ENCODE measurements at places on chromosomes 4 and X.
A peak's percentile ranks its signal among the peaks of the same experiment; 100 is the strongest.

- peak; percentile 42 for DNase-seq
Observed at GRCh38 chrX:99703473-99703872, 706.6 kb downstream of the PCDH19 start.

- no peak for DNase-seq
Observed at GRCh38 chrX:154313147-154313546, 17.6 kb downstream of the TKTL1 start.

DNA sequence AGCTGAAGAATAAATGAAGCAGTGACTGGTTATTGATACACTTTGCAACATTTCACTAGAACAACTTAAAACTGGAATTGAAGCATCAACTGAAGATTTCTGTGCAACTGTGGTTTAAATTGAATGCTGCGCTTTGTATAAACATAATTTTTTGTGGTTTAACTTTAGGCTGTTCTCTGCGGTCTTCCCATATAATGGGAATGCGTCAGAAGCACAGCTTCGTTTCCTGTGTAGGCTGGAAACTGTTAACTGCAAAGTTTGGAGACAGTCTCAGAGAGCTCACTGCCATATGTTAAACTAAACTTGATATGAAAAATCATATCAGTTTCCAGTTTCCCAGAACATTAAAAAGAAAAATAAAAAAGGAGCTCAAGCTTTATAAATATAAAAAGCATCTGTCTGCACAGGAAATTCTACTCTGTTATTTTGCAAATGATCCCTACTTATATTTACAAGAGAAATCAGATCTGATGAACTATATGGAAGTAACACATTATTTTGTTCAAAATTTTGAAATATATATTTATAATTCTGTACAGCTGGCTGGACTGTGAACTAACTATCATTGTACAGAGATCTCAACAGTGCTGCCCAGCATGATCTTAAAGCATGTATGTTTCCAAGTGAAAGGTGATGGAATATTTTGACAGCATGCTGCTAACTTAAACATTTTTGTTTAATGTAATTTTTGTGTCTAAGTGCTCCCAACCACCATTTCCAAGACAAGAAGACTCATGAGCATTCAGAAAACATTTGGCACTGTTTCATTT lies 139.9 kb downstream of the NDST3 start:
- DNase-seq, result peak; percentile 16

GRCh38 chr4:145066063-145066501 lies 31.9 kb downstream of the ANAPC10 start:
- DNase-seq, result no peak

GRCh38 chr4:103645991-103646390 lies 73.8 kb downstream of the TACR3 start:
- DNase-seq, result no peak

- DNase-seq, result peak; percentile 23
Observed at GRCh38 chr4:46123913-46124755, at the start of gene GABRG1. TSS of gene GABRG1 (minus strand) at chr4:46124054. CDS start at chr4:46123913, 141 bp downstream.

DNA sequence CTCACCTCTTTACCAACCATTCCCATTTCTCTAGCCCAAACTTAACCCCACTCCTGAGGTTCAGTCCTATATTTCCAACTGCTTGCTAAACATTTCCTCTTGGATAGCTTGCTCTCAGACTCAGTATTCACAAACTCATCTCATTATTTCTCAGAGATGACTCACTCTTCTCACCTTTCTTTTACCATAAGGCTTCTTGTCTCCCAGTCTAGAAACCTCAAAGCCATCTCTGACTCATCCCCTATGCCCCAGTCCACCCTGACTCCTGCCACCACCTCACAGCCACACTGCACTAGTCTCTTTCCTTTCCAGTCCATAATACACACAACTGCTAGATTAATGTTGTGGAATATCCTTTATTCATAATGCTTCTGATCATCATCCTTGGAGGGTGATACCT lies 4.8 kb downstream of the FRMPD3 start:
- peak; percentile 77 for DNase-seq

GRCh38 chr4:103306870-103307375 lies 108.8 kb upstream of the CENPE start:
- peak; percentile 7 for DNase-seq

DNA sequence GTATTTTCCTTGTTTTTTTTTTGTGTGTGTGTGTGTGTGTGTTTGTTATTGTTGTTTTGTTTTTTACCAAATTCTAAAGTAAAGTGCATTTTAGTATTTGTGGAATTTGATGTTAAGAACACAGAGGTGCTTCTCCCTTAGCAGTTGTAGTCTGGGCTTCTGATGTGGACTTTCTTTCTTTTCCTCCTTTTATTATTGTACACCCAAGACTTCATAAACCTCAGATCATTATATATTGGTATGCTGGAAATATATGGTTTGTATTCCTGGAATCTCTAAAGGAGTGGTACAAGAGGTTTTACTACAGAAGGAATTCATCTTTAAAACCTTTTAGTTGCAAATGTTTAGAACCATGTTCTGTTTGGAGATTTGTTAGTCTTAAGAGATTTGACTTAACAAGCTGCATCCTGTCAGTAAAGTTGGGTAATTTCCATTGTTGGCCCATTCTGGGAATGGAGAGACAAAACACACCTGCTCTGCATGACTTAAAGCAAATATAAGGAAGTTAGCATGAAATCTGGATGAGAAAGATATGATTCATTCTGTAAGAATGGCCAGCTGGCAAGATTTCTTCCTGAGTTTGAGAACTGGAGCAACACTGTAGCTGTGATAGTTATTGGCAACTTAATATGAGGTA lies 64.0 kb downstream of the SMAD1 start:
- DNase-seq, result peak; percentile 1

DNA sequence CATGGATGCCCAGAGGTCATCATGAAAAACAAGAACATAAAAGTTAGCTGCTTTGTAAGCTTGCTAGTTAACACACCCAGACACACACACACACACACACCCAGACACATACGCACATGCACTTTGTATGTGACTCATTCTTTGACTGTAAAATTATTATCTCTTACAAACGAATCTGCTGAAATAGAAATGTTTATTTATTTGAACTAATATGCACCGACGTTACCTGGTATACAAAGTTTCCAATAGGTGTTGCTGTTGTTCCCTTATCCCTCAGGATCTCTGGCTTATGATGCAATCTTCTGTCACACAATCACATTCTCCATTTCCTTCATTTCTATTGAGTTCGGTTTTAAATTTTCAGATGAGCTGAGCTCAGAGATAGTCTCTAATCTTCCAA lies 209.3 kb downstream of the PTTG2 start:
- peak; percentile 78 for DNase-seq

GRCh38 chrX:110026099-110026844 lies 23.4 kb downstream of the TMEM164 start:
- peak; percentile 14 for DNase-seq

DNA sequence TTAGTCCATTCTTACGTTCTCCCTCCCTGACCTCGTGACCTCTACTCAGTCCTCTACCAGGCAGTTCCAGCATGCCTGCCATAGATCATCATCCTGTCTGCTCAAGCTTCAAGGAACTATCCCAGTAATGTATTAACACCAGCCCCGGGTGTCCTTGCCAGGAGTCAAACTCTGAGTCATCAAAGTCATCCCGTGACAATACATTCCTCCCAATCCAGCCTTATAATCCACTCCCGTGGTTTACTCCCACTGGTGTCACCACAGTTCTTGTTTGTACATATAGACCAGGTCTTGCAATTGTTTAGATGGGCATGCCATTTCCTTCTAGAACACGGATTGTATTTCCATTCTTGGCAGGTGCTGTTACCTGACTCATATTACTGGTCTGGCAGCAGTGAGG lies 68.7 kb upstream of the TAB3 start:
- peak; percentile 3 for DNase-seq

GRCh38 chr4:2953496-2953895 lies 9.7 kb downstream of the NOP14 start:
- no peak for DNase-seq

DNA sequence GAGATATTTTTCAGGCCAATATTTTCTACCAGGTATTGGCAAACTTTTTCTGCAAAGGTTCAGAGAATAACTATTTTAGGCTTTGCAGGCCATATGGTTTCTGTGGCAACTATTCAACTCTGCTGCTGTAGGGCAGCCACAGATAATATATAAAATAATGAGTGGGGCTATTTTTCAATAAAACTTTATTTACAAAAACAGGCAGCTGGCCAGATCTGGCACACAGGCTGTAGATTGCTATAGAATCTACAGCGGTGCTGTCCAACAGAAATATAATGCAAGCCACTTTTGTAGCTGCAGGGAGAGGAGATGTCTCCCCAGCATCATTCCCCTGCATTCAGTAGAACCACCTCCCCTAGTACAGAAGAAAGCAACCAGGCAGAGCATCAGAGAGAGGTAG lies 97.6 kb upstream of the BCOR start:
- DNase-seq, result no peak

DNA sequence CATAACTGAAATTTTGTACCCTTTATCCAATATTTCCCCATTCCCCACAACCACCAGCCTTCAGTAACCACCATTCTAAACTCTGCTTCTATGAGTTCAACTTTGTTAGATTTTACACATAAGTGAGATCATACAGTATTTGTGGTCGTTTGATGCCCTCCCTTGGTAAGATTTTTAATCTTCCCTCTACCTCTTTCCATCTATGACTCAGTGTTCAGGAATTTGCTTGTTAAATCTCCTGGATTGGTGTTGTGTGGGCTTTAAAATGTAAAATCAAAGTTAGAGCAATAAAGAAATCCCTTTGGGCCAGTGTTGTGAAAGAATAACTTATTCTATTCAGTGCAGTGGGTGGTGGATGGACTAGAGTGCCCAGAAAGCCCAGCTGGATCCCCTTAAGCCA lies 37.4 kb downstream of the SLC16A2 start:
- DNase-seq, result peak; percentile 75

GRCh38 chr4:73335679-73336078 lies 68.4 kb upstream of the ALB start:
- no peak for DNase-seq

DNA sequence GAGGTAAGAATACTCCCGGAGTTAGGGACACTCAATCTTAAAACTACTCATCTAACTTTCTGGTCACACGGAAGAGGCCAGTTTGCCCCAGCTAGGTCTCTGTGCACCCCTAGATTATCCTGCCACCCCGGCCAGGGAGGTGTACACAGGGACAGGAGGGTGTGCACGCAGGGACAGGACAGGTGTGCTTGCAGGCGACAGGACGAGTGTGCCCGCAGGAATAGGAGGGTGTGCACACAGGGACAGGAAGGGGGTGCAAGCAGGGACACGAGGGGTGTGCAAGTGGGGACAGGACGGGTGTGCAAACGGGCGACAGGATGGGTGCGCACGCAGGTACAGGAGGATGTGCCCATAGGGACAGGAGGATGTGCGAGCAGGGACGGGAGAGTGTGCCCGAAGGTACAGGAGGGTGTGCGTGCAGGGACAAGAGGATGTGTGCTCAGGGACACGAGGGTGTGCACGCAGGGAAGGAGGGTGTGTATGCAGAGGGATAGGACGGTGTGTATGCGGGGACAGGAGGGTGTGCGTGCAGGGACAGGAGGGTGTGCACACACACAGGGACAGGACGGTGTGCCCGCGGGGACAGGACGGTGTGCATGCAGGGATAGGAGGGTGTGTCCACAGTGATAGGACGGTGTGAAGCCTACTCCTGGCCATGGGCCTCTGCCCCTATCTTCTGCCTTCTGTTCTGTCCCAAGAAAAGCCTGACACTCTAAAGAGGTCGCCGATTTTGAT lies 4.1 kb downstream of the TMEM271 start:
- no peak for DNase-seq

GRCh38 chrX:48785540-48786214 lies 713 bp upstream of the GATA1 start:
- DNase-seq, result no peak

GRCh38 chr4:181582595-181582994 lies 660.6 kb upstream of the TENM3 start:
- DNase-seq, result no peak

- DNase-seq, result peak; percentile 7
Observed at GRCh38 chr4:186104890-186105646, 564 bp downstream of the FAM149A start.

- no peak for DNase-seq
Observed at GRCh38 chr4:153040677-153041076, 104.6 kb downstream of the FHDC1 start.

DNA sequence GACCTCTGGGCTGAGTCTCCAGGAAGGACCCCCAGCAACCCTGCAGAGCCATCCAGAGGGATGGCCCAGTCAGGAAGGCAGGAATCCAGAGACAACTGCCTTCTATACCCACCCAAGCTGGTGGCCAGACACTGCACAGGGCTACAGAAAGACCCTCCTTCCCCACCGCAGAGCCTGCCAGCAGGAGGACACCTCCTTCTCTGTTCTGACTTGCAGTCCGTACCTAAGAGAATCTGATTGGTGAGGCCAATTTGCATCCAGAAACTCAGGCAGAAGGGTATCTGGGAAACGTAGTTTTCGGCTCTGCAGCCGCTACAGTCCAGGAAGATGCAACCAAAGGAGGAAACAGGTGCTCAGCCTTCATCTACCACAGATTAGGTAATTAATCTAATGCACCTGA lies 155.4 kb upstream of the FRG1 start:
- no peak for DNase-seq

DNA sequence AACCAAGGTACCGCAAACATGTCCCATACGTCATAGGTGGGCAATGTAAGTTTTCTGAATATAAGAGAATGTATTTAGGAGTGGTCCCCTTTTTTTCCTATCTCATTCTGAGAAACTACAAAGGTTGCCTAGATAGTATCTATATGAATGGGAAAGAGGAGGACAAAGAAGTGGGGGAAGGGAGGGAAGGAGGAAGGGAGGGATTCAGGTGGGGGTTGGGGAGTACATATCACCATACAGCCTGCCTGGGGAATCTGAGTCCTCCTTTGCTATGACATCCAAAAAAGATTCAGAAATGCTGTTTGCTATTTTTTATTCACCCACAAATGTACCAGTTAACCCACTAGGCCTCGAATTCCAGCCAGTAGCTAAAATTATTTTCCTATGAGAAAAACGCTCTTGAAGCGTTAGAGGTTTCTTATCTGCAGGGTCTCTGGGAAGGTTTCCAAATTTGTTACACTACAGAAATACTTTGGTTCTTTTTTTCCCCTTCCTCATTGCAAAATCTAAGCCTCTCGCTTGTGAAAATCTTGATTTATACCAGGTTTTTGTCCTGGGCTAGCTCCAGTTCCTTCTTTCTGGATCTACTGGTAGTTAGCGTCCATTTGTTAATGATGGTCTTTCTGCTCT lies 212.9 kb downstream of the NSUN7 start:
- DNase-seq, result no peak

GRCh38 chr4:78297116-78297800 lies 240.1 kb downstream of the FRAS1 start:
- no peak for DNase-seq

DNA sequence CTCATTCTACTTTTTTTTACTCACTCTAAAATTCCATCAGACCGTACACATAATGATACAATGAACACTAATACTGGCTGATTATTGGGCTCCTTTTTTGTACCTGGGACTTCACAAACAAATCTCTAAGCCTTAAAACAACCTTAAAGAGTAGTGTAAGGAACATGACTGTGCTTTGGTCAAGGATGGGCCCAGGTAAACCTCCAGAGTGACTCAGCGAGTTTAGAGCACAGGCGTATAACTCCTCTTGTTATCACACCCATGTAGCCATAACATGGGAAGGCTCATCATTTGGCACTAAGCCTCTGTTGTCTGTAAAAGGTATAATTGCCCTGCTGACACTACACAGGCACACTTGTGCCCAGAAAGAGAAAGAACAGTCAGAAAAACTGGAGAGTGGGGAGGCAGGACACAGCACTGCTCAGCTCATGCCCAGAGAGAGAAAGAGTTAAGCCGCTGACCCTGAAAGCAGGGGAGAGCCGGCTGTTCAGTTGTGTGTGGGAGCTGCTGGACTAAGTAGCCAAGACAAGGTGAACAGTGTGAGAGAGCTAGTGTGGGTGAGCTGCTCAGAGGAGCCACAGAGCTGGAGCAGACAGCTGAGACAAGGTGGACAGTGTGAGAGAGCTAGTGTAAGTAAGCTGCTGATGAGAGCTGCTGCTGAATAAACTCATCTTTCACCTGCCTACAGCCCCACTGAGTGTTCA lies 319.6 kb upstream of the BMP3 start:
- DNase-seq, result no peak
